ENCODE measurements at places on chromosomes 5 and 9.

DNA sequence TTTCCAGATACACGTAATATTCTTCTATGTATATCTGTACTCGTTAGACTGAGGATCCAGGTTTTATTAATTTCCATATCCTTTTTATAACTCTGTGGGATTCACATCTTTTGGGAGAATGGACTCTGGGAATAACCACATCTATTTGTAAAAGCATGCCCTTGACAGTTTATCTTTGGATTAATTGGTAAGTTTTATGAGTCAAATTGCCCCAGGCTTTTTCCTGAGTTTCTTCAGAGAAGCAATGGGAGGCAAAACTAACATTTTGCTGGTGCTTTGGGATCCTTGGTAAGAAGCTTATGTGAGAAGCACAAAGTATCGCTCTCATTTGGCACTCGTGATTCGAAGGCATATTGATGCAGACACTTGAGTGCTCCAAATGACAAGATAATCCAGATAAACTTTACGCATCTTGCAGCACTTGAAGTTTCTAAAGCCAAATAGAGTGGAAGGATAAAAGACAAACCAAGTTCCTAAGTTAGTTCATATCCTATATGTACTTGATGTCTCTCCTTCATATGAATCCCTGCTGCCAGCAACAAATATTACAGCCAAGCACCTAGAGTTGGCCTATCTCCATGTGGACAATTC is 324.7 kb downstream of the TLE4 start:
- no peak for DNase-seq

DNA sequence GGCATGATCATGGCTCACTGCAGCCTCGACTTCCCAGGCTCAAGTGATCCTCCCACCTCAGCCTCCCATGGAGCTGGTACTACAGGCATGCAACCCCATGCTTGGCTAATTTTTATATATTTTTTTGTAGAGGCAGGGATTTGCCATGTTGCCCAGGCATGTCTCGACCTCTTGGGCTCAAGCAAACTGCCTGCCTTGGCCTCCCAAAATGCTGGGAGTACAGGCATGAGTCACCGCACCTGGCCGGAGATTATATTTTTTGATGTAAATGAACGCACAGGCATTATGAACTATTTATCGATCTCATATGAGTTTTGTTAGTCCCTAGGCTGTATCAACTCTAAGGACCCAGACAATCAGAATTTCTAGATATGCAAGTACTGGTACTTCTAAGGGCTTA is 25.5 kb upstream of the CEP120 start:
- DNase-seq, result no peak

DNA sequence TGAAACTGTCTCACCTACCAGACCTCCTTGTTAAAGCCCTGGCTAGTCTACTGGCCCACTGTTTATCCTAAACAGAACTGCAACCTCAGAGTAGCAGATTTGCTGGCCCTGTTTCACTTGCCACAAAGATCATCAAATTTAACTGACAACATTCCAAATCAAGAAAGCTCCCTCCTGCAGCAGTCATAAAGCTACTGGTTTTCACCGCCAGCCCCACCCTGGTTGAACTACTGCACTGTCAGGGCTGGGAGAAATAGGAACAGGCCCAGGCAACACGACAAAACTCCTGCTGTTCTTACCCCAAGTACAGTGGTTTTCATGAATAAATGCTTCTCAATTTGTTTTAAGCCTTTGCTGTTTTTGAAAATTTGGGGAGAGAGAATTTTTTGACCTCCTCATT is 63.0 kb downstream of the NR6A1 start:
- DNase-seq, result no peak

- no peak for DNase-seq
Observed at GRCh38 chr5:127352068-127352467, 61.5 kb downstream of the MEGF10 start.

DNA sequence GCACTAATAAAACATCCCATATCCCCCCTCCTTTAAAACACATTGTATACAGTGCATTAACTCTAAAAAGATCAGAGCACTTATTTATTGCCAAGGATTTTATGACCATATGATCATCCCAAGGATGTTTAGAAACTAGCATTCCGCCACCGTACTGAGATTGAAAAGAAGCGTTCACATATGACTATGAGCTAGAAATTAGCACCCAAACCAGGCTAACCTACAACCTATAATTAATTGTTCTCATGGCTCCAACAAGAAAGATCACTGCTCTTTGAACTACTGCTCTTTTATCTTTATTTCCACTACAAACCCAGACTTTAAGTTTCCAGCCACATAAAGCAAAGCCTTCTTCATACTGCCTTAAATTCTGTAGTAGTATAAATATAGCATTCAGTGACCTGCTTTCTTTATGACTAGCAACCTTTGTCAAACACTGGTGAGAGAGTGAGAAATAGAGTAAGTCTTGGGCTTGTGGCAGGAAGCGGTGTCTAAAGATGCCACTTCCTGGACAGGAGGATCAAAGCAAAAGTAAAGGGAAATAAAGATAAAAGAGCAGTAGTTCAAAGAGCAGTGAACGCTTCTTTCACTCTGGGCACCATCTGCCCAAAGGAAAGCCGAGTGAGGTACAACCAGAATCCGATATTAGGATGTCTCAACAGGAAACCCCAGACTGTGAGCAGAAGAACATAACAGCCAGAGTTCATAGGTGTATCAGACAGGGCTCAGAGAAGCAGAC is 151.1 kb upstream of the ERCC6L2 start:
- no peak for DNase-seq

DNA sequence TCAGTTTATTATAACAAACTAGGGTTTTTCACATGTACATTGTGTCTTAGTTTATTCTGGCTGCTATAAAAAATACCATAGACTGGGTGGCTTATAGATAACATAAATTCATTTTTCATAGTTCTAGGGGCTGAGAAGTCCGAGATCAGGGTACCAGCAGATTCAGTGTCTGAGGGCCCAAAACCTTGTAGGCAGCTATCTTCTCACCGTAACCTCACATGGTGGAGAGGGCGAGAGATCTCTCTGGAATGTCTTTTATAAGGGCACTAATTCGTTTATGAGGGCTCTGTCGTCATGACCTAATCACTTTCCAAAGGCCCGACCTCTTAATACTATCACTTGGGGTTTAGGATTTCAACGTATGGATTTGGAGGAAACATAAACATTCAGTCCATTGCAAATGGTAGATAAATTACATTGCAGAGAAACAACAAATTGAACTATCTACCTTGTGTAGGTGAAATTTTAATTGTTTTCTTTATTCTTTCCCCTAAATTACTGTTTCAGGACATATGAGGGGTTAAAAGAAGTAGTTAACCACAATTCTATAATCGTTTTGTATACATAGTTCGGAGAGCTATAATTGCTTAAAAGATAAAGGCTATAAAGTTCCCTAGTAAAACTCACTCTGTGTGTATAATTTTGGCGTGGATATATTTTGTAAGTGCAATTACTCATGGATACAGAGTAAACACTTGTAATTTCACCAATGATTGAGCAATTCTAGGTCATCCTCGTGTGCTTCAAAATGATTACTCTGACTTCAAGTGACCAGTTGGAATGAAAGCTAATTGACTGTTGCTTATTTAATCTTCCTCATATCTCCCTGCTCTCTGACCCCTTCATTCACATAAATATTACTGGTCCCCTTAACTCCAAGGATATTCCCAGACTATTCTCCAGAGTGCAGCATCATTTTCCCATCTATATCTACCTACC is 247.5 kb upstream of the TMEM161B start:
- no peak for DNase-seq

DNA sequence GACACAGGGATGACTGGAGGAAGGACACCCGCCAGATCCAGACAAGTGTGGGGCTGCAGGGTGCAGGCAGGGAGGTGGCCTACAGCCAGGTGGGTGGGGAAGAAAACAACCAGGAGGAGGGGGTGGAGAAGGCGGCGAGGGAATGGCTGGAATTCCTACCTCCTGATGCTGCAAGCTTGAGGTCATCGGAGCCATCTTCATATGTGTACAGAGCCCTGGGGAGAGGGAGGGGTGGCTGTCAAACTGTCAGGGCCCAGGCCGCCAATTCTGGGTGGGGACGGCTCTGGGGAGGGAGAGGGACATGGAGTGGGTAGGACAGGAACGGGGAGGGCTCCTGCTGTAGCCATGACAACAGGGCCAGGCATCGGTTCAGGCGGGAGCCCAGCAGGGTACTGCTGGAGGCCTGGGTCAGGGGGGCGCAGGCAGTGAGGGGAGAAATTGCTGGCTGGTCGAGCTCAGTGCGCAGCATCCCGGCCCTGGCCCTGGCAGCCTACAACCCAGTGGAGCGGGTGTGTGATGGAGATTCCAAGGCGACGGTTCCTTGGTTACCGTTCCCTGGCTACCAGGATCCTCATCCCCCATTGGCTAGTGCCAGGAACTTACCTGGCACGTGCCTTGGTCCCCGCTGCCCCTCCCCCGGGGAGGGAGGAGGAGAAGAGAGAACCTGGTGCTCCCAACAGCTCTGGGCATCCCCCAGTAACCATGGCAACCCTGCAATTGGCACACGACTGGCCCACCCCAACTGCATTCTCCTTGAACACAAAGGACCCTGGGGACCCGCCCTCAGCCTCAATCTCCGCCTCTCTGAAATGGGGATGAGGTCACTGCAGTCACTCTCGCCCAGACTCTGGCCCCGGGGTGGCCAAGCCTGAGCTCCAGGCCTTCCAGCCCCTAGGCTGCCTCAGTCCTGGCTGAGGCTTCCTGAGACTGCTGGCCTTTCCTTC is 4.5 kb downstream of the DBN1 start:
- peak; percentile 81 for DNase-seq

DNA sequence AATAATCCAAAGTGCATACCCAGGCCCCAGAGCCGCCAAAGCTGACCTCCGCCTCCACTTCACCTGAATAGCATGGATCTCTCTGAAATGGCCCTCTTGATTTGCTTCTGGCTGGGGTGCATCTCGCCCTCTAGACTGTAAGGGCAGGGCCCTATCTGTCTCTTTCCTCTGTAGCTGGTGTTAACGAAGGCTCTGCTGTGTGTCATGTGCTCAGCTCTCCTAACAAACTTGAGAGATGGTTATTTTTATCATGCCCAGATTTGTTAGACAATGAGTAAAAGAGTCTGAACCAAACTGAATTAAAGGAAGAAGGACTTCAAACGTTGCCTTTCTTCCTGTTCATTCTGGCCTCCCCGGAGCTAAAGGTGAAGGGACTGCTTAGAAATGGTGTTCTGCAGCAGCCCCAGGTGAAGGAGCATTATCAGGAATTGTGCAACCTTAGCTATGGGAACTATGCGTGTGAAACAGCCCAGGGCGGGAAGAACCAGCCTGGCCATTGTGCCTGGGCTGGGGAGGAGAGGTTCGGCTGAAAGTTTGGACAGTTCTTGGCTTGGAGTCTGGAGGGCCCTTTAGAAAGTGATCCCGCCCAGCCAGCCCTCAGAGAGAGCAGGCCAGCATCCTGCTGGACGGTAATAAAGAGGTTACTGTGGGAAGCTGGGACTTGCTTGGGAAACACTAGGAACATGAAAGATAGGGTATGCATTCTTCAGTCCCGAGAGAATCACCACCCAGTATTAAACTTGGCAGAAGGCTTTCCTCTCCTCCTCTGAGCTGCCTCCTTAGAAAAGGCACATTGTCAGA is 73.5 kb downstream of the WWC1 start:
- no peak for DNase-seq

DNA sequence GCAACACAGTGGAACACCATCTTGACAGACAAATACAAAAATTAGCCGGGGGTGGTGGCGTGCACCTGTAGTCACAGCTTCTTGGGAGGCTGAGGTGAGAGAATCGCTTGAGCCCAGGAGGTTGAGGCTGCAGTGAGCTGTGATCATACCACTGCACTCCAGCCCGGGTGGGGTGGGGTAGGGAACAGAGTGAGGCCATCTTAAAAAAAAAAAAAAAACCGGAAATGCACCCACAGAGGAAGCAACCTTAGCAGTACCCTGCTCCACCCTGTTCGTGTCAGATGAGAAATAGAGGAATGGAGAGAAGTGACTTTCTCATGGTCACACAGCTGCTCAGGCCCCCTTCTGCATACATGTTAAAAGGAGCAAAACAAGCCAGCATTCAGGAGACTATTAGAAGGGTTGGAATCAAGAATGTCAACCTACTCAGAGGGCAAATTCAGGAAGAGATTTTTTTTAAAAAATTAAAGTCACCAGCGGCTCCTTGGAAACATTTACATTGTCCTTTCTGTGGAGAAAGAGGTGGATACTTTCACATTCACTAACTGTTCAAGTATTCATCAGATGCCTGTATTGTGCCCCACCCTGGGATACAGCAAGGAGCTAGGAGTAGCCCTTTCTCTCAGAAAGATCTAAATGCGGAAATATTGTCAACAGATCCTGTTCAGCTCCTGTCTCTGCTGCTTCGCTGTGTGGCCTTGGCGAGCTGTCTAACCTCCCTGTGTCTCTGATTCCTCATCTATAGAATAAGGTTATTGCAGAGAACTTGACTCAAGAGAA is 41.0 kb downstream of the CYFIP2 start:
- no peak for DNase-seq

DNA sequence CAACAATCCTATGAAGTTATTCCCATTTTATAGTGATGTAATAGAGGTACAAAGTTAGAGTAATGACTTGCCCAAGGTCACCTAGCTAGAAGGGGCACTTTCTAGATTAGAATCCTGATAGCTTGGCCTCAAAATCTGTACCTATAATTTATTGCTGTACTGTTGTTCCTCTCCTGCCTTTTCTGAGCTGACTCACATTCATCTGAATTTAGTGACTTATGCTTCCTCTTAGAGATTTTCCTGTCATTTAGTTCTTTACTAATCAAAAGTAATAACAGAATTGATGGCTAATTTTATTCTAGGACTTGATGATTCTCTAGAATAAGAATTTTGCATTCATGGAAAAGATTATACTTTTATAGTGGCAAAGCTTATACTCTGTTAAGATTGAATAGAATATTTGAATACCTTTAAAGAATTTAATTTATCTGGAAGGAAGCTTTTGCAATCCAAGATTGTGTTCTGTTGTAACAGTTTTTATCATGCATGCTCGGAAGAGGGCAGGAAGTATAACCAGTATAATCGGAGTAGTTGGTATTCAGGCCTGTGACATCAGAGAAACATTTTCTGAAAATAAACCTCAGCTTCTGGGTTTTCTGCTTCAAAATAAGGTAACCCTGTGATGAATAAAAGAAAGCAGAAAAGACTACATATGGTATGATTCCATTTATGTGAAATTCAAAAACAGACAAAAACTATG is 21.3 kb downstream of the CYSTM1 start:
- no peak for DNase-seq

DNA sequence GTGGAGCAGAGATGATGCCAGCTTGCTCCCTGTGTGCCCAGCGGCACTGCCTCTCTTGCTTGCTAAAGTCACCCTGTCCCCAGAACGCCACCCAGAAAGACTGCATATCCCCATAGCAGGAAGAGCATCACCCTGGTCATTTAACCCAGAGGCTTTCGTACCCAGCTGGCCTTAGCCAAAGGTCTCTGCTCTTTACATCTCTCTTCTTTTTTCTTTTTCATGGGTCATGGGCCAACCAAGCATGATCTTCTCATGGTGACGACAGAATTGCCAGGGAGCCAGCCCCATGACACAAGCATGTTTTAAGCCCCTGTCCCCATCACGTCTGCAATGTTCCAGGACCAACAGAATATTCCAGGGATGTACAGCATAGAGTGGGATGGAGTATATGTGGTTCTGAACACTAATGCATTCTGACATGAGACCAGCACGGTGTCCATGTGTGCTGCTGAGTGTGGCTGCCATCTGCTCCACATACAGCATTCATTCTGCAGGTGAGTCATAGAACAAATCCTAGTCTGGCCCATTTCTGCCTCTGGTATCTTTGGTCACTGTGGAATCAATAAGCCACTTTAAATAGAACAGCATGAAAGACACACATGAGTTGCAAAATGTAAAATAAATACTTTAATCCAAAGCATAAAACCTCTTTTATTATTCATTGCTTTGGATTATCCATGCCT is 203.0 kb downstream of the MED10 start:
- DNase-seq, result no peak

GRCh38 chr9:105656131-105656921 is 5.9 kb upstream of the TAL2 start:
- no peak for DNase-seq

- no peak for DNase-seq
Observed at GRCh38 chr5:103473725-103474124, 88.9 kb downstream of the NUDT12 start.

All from posterior cingulate gyrus (tissue), 11 donors.